ENCODE measurements at places on chromosomes 3 and 15. TPM values are rescaled to one million over a fixed set of nuclear protein-coding genes. Genes with fewer than 3 reads are reported as not detected.

Gene LRRC2
- total RNA-seq: 0.59 TPM

Gene PLA1A
- total RNA-seq: not detected

Gene LTF
- total RNA-seq: not detected

GRCh38 chr15:59191855-59192237 lies 14.8 kb upstream of the LDHAL6B start:
- no peaks in the 10 kb centered on the region for H3K4me1 ChIP-seq
- H3K27me3 ChIP-seq: no peaks in the 10 kb centered on the region
- no peaks in the 10 kb centered on the region for H3K36me3 ChIP-seq
- no peak overlapping the region for H3K4me3 ChIP-seq
- no peak overlapping the region for H3K27ac ChIP-seq
- DNase-seq: no peak

- no peak overlapping the region for H3K27ac ChIP-seq
- H3K36me3 ChIP-seq: no peaks in the 10 kb centered on the region
- no peak for DNase-seq
- peaks cover 3% of the 10 kb centered on the region for H3K4me1 ChIP-seq
- H3K4me3 ChIP-seq: no peak overlapping the region
Measured at GRCh38 chr3:87996882-87997281, 61.9 kb downstream of the CGGBP1 start.

- no peaks in the 10 kb centered on the region for H3K4me1 ChIP-seq
- no peak overlapping the region for H3K27ac ChIP-seq
- no peaks in the 10 kb centered on the region for H3K27me3 ChIP-seq
Measured at GRCh38 chr3:107674371-107674770, 151.6 kb downstream of the BBX start.

DNA sequence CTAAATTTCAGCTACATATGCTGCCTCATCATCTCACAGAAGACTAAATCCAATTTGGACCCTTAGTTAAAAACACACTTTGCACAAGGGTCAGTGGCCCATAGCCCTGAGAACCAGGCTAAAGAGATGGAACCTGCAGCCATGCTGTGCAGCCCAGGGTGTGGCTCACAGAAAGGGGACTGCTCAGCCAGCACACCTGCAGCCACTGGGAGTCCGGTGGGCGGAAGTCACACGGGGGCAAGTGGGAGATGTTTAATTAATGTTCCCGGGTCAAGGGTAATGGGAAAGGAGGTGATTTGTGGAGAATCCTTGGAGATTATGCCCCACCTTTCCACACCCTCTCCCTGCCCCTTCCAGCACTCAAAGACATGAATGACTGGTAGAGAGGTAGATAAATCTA lies 467.4 kb downstream of the EPHB1 start:
- H3K27me3 ChIP-seq: no peaks in the 10 kb centered on the region
- H3K4me1 ChIP-seq: no peaks in the 10 kb centered on the region
- no peak for DNase-seq
- no peaks in the 10 kb centered on the region for H3K36me3 ChIP-seq
- no peak overlapping the region for H3K4me3 ChIP-seq

DNA sequence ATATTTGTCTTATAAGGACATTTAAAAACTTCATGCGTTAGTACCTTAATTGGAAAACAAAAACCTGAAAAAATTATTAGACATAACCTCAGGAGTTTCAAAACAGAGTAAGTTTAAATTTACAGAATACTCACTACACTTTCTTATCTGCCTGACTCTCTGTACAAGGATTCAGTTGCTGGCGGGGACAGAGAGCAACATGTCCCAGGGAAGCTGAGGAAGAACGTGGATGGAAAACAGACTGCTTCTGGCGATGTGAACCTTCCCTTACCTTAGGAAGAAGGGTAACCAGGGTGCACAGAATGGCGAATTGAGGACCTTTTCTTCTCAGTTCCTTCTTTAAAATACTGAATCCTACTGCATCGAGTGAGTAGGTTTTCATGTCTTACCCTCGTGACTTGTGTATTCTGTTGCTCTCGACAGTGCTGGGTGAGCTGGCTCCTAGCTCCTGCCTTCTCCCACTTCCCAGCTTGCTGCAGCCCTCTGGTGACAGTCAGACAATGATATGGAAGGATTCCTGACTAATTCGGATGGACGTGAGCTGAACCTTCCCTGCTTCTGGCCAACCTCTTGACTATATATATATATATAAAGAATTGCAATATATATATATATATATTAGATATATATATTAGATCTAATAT lies 178.2 kb downstream of the PDZRN3 start:
- H3K27ac ChIP-seq: no peak overlapping the region
- H3K4me3 ChIP-seq: no peak overlapping the region
- no peak for DNase-seq
- H3K27me3 ChIP-seq: no peaks in the 10 kb centered on the region

- DNase-seq: no peak
- no peaks in the 10 kb centered on the region for H3K4me1 ChIP-seq
- no peak overlapping the region for H3K4me3 ChIP-seq
- H3K36me3 ChIP-seq: no peaks in the 10 kb centered on the region
- no peak overlapping the region for H3K27ac ChIP-seq
Measured at GRCh38 chr15:68318931-68319909, 41.7 kb downstream of the FEM1B start.

DNA sequence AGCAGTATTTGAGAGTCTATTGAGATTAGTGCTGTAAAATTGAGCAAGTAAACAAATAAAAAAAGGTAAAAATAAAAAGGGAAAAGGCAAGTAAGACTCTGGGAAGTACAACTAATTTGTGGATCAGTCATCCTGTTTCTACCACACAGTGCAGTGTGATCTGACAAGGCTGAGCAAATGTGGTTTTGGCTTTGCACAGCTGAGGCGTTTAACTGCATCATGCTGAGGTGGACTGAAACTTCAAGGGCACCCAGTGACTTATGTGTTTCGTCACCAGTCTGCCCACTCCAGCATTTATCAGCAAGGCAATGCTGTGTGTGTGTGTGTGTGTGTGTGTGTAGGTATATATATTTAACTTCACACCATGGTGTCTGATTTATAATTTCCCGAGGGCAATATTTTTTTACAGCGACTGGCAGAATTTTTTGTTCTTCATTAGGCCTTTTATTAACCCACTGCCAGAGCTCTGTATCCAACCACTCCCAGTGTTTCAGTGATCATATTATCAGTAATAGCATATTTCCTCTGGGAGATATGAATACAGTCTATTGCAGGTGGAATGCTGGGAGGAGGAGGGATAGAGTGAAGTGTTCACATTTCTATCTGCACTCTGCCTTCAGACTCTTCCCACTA lies 131.5 kb upstream of the SATB1 start:
- H3K36me3 ChIP-seq: no peaks in the 10 kb centered on the region
- no peak overlapping the region for H3K27ac ChIP-seq
- H3K4me3 ChIP-seq: no peak overlapping the region
- H3K27me3 ChIP-seq: no peaks in the 10 kb centered on the region
- peaks cover 13% of the 10 kb centered on the region for H3K4me1 ChIP-seq
- DNase-seq: peak; percentile 23

DNA sequence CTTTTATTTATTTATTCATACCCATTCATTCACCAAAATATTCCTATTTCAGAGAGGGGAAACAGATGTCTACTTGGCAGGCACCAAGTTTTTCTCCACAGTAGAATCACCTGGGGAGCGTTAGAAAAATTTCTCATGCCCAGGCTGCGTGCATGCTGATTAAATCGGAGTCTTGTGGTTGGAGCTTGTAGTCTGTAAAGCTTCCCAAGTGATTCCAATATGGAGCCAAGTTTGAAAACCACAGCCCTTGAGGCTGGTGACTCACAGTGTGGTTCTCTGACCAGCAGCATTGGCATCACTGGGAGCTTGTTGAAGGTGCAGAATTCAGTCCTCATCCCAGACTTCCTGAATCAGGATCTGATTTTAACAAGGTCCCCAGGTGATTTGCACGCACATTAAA lies 49.7 kb downstream of the PDHB start:
- H3K4me1 ChIP-seq: no peaks in the 10 kb centered on the region
- H3K4me3 ChIP-seq: no peak overlapping the region
- no peak for DNase-seq
- peaks cover 5% of the 10 kb centered on the region for H3K36me3 ChIP-seq

- no peak overlapping the region for H3K4me3 ChIP-seq
- no peaks in the 10 kb centered on the region for H3K4me1 ChIP-seq
- H3K27ac ChIP-seq: no peak overlapping the region
- no peaks in the 10 kb centered on the region for H3K27me3 ChIP-seq
- DNase-seq: no peak
Measured at GRCh38 chr3:148084931-148085330, 612.8 kb upstream of the AGTR1 start.

- H3K27me3 ChIP-seq: peaks cover 35% of the 10 kb centered on the region
- H3K4me1 ChIP-seq: peaks cover 51% of the 10 kb centered on the region
- H3K27ac ChIP-seq: no peak overlapping the region
Measured at GRCh38 chr3:129001806-129002572, 885 bp downstream of the EFCC1 start.

GRCh38 chr3:24763393-24763792 lies 268.7 kb upstream of the THRB start:
- no peaks in the 10 kb centered on the region for H3K36me3 ChIP-seq
- DNase-seq: no peak
- H3K27me3 ChIP-seq: no peaks in the 10 kb centered on the region
- H3K4me3 ChIP-seq: no peak overlapping the region
- no peak overlapping the region for H3K27ac ChIP-seq

DNA sequence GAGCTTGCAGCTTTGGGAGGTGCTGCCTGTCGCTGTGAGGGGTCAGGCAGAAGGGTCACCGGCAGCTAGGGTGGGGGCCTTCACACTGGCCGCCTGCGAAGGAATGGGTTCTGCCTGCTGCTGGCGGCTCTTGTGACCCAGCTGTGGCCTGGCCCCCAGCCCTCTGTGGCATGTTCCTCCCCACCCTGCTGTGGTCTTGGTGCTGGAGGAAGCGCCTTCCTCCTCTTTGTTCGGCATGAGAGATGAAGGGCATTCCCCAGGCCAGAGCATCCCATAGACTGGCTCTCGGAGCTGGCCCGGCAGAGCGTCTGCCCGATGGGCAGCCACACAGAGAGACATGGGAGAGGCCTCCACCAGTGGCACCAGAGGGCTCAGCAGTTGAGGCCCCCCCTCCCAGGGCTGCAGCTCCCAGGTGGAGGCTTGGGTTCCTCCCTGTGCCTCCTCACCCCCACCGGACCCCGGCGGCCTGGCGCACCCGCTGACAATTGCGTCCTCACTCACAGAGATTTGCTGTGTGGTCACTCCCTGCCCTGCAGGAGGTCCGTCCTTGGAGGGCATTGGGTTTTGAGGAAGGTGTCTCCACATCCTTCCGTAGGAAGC lies 162.2 kb downstream of the NSMCE3 start:
- no peak overlapping the region for H3K27ac ChIP-seq
- H3K4me3 ChIP-seq: no peak overlapping the region
- H3K36me3 ChIP-seq: peaks cover 41% of the 10 kb centered on the region
- H3K27me3 ChIP-seq: no peaks in the 10 kb centered on the region
- H3K4me1 ChIP-seq: peaks cover 3% of the 10 kb centered on the region

- H3K36me3 ChIP-seq: no peaks in the 10 kb centered on the region
- H3K27me3 ChIP-seq: no peaks in the 10 kb centered on the region
- DNase-seq: no peak
- H3K4me3 ChIP-seq: no peak overlapping the region
- H3K4me1 ChIP-seq: peaks cover 3% of the 10 kb centered on the region
Measured at GRCh38 chr3:58063022-58063815, 55.0 kb downstream of the FLNB start.

DNA sequence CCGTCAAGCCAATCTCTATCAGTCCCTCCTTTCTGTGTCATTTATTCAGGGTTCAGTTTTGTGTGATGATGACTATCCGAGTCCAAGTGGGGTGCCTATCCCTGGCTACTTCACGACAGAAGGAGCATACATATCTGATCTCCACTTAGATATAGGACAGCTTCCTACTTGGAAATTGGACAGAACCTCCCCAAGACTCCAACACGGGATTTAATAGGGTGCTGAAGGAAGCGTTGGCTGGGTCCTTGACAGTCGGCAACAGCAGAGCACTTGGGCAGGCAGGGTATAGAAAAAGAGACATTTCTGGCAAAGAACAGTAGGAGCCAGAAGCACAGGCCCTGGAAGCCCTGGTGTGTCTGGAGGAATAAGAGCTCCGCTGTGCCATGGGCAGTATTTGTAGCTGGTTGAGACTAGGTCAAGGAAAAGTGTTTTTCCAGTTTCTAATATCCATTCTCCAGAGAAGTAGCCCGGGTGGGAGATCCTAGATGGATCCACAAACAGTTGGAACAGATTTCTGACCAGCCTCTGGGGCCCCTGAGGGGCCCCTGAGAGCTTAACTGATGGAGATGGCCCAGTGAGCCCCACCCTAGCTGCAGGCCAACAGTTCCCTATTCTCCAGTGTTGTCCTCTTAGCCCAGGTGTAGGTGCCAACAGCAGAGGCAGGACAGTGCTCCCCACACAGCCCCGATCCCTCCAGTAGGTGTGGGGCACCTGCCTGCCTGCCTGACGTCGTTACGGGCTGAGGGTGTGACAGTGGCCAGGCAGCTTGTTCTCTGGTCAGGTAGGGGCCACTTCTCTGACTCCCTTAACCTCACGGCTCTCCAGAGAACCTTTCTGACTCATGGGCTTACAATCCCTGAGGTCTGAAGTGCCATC lies 130.8 kb downstream of the CHCHD6 start:
- H3K36me3 ChIP-seq: no peaks in the 10 kb centered on the region
- no peak overlapping the region for H3K27ac ChIP-seq
- no peaks in the 10 kb centered on the region for H3K4me1 ChIP-seq
- DNase-seq: no peak
- no peak overlapping the region for H3K4me3 ChIP-seq

DNA sequence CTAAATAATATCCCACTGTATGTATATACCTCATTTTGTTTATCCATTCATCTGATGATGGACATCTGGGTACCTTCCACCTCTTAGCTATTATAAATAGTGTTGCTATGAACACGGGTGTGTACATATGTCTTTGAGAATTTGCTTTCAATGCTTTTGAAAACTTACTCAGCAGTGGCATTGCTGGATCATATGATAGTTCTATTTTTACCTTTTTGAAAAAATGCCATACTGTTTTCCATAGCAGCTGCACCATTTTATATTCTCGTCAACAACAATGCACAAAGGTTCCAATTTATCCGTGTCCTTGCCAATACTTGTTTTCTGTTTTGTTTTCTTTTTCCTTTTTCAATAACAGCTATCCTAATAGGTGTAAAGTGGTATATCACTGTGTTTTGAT lies 77.1 kb downstream of the PEAK1 start:
- no peaks in the 10 kb centered on the region for H3K36me3 ChIP-seq
- no peak overlapping the region for H3K27ac ChIP-seq
- H3K4me1 ChIP-seq: no peaks in the 10 kb centered on the region
- H3K27me3 ChIP-seq: no peaks in the 10 kb centered on the region

- H3K36me3 ChIP-seq: no peaks in the 10 kb centered on the region
- H3K27ac ChIP-seq: no peak overlapping the region
- no peak for DNase-seq
- H3K27me3 ChIP-seq: peaks cover 9% of the 10 kb centered on the region
- H3K4me1 ChIP-seq: peaks cover 4% of the 10 kb centered on the region
Measured at GRCh38 chr15:31082771-31083369, 18.7 kb downstream of the TRPM1 start.

GRCh38 chr15:58451826-58452225 lies 20.0 kb downstream of the LIPC start:
- H3K27ac ChIP-seq: no peak overlapping the region
- H3K4me3 ChIP-seq: no peak overlapping the region
- DNase-seq: no peak
- H3K4me1 ChIP-seq: peaks cover 6% of the 10 kb centered on the region

GRCh38 chr3:43753741-43754715 lies 63.3 kb downstream of the ABHD5 start:
- no peak for DNase-seq
- H3K27ac ChIP-seq: no peak overlapping the region
- no peak overlapping the region for H3K4me3 ChIP-seq
- no peaks in the 10 kb centered on the region for H3K36me3 ChIP-seq

- DNase-seq: no peak
- no peaks in the 10 kb centered on the region for H3K27me3 ChIP-seq
- no peak overlapping the region for H3K27ac ChIP-seq
- H3K4me1 ChIP-seq: peaks cover 2% of the 10 kb centered on the region
Measured at GRCh38 chr3:51353131-51353530, 32.0 kb upstream of the MANF start.

Data from CD4-positive, alpha-beta T cell (primary cell).